Thyroid gland (tissue), 4 donors: ENCODE measurements at places on chromosomes 2 and 18. TPM values are rescaled to one million over a fixed set of nuclear protein-coding genes. Genes with fewer than 3 reads are reported as not detected.

GRCh38 chr2:202541137-202541536 lies 93.6 kb upstream of the FAM117B start:
- no peak for DNase-seq
- peaks cover 5% of the 10 kb centered on the region for H3K4me1 ChIP-seq
- no peaks in the 10 kb centered on the region for H3K27me3 ChIP-seq
- no peak overlapping the region for H3K4me3 ChIP-seq

- no peaks in the 10 kb centered on the region for H3K36me3 ChIP-seq
- no peak overlapping the region for H3K27ac ChIP-seq
- no peak for DNase-seq
- H3K4me1 ChIP-seq: peaks cover 4% of the 10 kb centered on the region
- no peaks in the 10 kb centered on the region for H3K27me3 ChIP-seq
These were observed 31.4 kb upstream of the IGFBP2 start for GRCh38 chr2:216601632-216602409.

GRCh38 chr2:197500503-197501131 lies 438 bp downstream of the HSPE1 start:
- H3K4me3 ChIP-seq: peak overlapping the region; percentile 94
- DNase-seq: no peak
- peak overlapping the region; percentile 100 for H3K27ac ChIP-seq
- H3K4me1 ChIP-seq: peaks cover 13% of the 10 kb centered on the region
- H3K36me3 ChIP-seq: peaks cover 25% of the 10 kb centered on the region
- H3K27me3 ChIP-seq: no peaks in the 10 kb centered on the region

DNA sequence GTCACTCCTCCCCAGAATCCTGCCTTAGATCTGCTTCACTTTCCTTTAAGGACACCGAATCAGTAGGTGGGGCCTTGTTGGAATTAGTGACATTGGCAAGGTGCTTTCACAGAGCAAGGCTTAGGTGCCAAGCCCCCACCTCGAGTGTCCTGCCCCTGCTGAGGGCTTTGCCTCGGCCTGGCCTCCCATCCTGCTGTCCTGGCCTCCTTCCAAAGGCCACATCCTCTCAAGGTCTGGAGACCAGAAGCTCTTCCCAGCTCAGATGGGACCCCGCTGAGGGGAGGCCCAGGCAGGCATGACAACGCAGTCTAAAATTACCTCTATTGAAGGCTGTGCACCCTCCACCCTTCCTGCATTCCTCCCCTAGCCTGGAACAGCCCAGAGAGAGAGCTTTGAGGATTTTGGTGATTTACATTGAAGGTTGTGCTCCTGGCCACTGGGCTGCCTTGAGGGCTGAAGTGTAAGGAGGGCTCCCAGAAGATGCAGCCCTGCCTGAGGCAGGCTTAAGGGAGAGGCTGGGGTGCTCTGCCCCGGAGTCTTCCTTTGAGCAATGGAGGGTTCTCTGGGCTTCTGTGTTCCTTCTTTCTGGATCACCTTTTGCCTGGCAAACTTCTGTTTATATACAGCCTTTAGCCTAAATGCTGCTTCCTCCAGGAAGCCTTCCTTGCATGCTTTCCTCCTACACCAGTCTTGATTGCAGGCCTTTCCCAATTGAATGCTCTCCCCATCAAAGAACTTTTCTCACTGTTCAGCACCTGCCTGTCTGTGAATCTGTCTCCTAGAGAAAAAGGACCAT lies 154.4 kb downstream of the DDX1 start:
- no peak overlapping the region for H3K27ac ChIP-seq
- H3K27me3 ChIP-seq: no peaks in the 10 kb centered on the region
- H3K4me3 ChIP-seq: no peak overlapping the region
- peaks cover 10% of the 10 kb centered on the region for H3K4me1 ChIP-seq

- no peak for DNase-seq
- no peaks in the 10 kb centered on the region for H3K36me3 ChIP-seq
- H3K27me3 ChIP-seq: no peaks in the 10 kb centered on the region
These were observed 242.3 kb downstream of the LRRTM1 start for GRCh38 chr2:80062298-80062697.

GRCh38 chr2:70111752-70112591 lies 24.7 kb downstream of the PCBP1 start:
- DNase-seq: no peak
- peaks cover 3% of the 10 kb centered on the region for H3K4me1 ChIP-seq
- H3K4me3 ChIP-seq: no peak overlapping the region
- no peaks in the 10 kb centered on the region for H3K36me3 ChIP-seq
- no peak overlapping the region for H3K27ac ChIP-seq
- no peaks in the 10 kb centered on the region for H3K27me3 ChIP-seq

GRCh38 chr2:15311201-15311907 lies 249.8 kb downstream of the NBAS start:
- H3K4me1 ChIP-seq: no peaks in the 10 kb centered on the region
- no peaks in the 10 kb centered on the region for H3K27me3 ChIP-seq
- DNase-seq: no peak
- H3K4me3 ChIP-seq: no peak overlapping the region
- no peaks in the 10 kb centered on the region for H3K36me3 ChIP-seq

DNA sequence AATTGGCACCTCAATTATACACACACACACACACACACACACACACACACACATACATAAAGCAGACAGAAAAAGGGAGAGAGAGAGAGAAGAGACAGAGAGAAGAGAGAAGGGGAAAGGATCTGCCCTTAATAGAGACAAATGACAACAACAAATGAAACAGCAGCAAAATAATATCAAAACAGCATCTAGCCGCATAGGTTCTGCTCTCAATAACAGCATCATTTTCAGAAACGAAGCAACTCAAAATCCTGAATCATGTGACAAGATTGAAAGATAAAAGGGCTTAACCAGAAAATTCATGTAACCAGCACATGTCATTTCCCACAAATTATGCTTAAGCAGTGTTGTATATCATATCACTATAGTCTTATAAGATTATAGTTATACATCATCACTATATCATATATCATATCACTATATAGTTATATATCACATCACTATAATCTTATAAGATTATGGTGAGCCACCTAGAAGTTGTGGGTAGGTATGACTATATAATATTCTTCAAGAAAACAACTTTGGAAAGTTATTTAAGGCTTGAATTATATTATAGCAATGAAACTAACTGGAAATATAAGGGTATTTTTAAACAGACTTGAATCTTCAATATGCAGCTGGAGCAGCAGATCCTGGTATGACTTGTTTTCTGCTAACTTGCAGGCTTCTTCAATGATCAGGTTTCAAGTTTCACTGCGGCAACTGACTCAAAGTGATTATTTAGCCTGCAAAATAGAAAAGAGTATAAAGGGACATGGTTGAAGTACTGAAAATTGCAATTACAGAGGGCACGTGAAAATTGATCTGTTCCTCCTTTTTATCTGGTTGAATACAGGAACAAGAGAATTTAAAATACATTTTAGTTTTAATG lies 16.1 kb upstream of the VPS54 start:
- H3K36me3 ChIP-seq: no peaks in the 10 kb centered on the region
- no peaks in the 10 kb centered on the region for H3K27me3 ChIP-seq
- H3K4me3 ChIP-seq: no peak overlapping the region
- DNase-seq: no peak

- no peak overlapping the region for H3K27ac ChIP-seq
- DNase-seq: no peak
- no peaks in the 10 kb centered on the region for H3K36me3 ChIP-seq
These were observed 9.2 kb downstream of the CNTNAP5 start for GRCh38 chr2:124034265-124034664.

DNA sequence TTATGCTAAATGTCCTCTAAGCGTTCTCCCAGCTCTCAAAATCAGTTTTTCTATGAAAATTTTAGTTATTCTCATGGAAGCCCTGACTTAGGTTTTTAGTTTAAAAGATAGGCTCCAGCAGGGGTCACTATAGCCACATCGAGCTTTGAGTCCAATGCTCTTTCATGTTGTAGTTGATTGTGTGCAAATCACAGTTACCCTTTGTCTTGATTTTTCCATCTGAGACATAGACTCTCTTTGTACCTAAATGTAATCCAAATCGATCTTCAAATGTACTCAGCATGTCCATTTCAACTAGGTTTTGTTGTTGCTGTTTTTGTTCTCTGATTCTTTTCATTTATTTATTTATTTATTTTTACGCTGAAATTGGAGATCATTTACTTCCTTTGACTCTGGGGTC lies 26.4 kb upstream of the MSTN start:
- no peaks in the 10 kb centered on the region for H3K4me1 ChIP-seq
- H3K36me3 ChIP-seq: no peaks in the 10 kb centered on the region
- DNase-seq: peak; percentile 31
- H3K27ac ChIP-seq: no peak overlapping the region

DNA sequence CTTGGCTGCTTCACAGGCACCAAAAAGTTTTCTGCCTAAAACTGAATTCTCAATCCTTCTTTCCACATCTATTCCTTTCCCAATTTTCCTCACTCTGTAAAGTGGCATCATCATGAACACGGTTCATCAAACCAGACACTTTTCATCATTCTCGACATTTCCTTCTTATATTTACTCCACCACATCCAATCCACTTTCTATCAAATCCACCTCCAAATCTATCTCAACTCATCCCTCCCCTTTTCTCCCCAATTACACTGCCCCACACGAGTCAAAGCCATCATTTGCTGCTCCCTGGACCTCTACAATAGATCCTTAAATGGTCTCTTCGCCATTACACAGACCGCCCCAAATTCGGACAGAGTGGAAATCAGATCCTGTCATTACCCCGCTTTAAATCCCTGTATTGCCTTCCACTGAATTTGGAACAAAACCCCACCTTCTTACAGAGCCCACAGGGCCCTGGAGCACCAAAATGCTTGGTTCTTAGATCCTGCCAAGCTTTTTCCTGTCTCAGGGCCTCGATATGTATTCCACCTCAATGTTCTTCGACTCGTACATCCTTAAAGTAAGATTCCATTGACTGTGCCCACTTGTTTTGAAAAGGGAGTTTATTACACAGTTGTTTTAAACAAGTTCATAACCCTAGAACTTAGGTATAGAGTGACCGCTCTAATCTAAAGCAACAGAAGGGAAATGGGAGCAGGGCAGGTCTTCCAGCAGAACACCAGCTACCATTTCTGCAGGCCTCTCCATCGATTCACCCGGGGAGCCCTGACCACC lies 856 bp downstream of the ACAA2 start:
- H3K27ac ChIP-seq: peak overlapping the region; percentile 88
- no peaks in the 10 kb centered on the region for H3K36me3 ChIP-seq
- peak overlapping the region; percentile 61 for H3K4me3 ChIP-seq

DNA sequence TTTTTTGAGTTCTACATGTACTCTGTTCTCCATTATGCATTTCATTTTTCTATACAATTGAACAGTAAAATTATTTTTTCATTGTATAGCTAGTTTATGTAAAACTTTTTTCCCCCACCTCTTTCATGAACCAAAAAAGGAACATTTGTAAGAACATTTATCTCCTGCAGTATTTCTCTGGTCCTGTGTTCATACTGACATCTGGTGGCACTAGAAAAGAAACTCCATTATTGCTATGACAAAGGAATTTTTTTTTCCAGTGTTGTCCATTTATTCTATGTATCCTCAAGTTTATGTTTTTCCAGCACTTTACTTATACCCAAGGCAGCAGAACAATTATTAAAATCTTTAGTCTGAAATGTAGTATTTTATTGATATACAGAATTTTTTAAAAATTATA lies 27.4 kb upstream of the CHAC2 start:
- H3K27ac ChIP-seq: no peak overlapping the region
- no peaks in the 10 kb centered on the region for H3K4me1 ChIP-seq
- no peaks in the 10 kb centered on the region for H3K27me3 ChIP-seq
- no peak for DNase-seq
- no peaks in the 10 kb centered on the region for H3K36me3 ChIP-seq

GRCh38 chr2:133602538-133602937 lies 34.3 kb upstream of the NCKAP5 start:
- no peak for DNase-seq
- no peak overlapping the region for H3K27ac ChIP-seq
- no peaks in the 10 kb centered on the region for H3K27me3 ChIP-seq
- H3K4me3 ChIP-seq: no peak overlapping the region
- H3K4me1 ChIP-seq: peaks cover 4% of the 10 kb centered on the region

- no peak overlapping the region for H3K27ac ChIP-seq
- H3K4me1 ChIP-seq: no peaks in the 10 kb centered on the region
- H3K36me3 ChIP-seq: no peaks in the 10 kb centered on the region
These were observed 218.8 kb upstream of the NRP2 start for GRCh38 chr2:205463466-205464025.

DNA sequence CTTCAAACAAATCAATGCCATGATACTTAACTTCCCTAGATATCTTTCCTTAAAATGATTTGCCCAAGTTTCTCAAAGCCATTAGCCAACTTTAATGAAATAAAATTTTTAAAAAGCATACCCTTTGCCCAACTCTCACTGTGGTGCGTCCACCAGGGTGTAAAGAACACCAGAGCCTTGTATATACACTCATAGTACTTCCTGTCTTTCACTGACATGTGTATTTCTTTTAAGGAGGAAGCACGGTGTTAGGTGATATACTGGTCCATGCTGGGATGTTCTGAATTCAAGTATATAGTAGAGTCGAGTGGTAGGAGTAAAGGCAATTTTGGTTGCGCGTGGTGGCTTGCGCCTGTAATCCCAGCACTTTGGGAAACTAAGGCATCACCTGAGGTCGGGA lies 22.7 kb downstream of the AAK1 start:
- no peaks in the 10 kb centered on the region for H3K27me3 ChIP-seq
- no peaks in the 10 kb centered on the region for H3K36me3 ChIP-seq
- no peak for DNase-seq
- no peak overlapping the region for H3K27ac ChIP-seq
- H3K4me3 ChIP-seq: no peak overlapping the region

GRCh38 chr2:181190711-181191110 lies 210.3 kb downstream of the UBE2E3 start:
- DNase-seq: no peak
- H3K36me3 ChIP-seq: no peaks in the 10 kb centered on the region
- H3K4me3 ChIP-seq: no peak overlapping the region

- no peak overlapping the region for H3K4me3 ChIP-seq
- no peak overlapping the region for H3K27ac ChIP-seq
- no peaks in the 10 kb centered on the region for H3K27me3 ChIP-seq
- H3K36me3 ChIP-seq: no peaks in the 10 kb centered on the region
- no peak for DNase-seq
- no peaks in the 10 kb centered on the region for H3K4me1 ChIP-seq
These were observed 186.8 kb downstream of the RDH14 start for GRCh38 chr2:18373664-18374063.

The INHBB gene
- total RNA-seq: 12.3 TPM

The ASXL3 gene
- total RNA-seq: 25.3 TPM

The PAX8 gene
- total RNA-seq: 2,156 TPM

The ARHGAP15 gene
- total RNA-seq: 13.0 TPM

The MGAT4A gene
- 59.6 TPM for total RNA-seq

The ACADL gene
- total RNA-seq: 126 TPM

The ASPRV1 gene
- total RNA-seq: 2.0 TPM

The TXNDC2 gene
- not detected for total RNA-seq

The MYL12B gene
- total RNA-seq: 334 TPM

The HMSD gene
- not detected for total RNA-seq
